ENCODE measurements at places on chromosomes 2 and 18.

DNA sequence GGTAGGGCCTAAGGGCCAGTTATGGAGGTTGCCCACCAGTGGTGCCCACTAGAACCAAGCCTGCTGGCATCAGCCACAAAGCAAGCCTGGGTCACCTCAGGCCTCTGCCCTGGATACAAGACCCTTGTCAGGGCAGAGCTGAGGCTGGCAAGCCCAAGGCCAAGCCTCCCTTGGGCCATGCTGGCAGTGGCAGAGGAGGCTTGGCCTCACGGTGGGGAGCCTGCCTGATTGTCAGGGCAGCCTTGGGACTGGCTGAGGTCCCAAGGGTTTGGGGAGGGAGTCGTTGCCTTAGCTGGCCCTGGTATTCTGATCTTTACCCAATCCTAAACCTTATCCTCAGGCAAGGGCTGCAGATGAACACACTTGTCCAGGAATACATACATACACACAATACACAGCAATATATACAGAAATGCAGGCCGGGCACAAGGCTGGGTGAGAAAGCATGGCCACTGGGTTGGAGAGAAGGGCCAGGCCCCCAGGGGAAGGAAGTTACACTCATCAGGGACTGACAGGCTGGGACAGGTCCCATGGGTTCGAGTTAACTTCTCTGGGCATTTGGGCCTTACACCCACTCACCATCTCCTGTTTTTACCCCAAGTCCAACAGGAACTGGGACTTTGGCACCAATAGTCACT is 21.0 kb downstream of the CCT7 start:
- no peak for DNase-seq

- no peak for DNase-seq
These were observed 78.5 kb upstream of the BCL2L11 start for GRCh38 chr2:111042261-111042660.

DNA sequence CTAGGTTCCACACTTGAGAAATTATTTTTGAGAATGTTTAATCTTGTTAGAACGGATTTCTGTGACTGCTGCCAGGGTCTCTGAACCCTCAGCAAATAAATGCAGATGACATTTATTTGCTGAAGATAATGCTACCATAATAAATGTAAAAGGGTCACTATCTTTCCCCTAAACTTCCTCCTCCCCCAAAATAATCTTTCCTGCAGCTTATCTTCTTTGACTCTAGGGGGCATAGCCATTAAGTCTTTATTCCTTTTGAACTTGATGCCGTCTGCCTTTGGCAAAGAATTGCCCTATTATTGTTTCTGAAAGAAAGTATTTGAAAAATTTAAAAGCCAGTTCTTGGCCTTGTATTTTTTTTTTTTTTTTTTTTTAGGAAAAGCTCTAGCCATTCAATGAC is 63.6 kb upstream of the ACSL3 start:
- peak; percentile 27 for DNase-seq

- no peak for DNase-seq
These were observed 53.6 kb downstream of the FAM228A start for GRCh38 chr2:24228470-24228869.

DNA sequence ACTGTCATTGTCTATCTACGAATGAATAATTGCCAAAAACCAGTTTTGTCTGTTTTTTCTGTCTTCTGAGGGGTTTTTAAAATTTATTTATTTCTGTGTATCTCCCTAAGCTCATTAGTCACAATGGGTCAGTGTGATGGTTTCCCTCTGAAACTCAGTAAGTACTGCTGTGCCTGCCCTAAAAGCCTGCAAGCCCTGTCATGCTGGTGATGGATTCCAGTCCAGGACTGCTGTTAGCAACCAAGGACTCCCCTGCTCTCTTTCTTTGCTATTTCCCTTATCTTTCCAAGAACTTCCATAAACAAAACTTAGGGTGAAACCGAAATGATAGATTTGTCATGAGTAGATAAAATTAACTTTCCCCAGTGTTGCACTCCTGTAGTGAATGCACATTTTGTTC is 11.8 kb upstream of the DSG2 start:
- no peak for DNase-seq

DNA sequence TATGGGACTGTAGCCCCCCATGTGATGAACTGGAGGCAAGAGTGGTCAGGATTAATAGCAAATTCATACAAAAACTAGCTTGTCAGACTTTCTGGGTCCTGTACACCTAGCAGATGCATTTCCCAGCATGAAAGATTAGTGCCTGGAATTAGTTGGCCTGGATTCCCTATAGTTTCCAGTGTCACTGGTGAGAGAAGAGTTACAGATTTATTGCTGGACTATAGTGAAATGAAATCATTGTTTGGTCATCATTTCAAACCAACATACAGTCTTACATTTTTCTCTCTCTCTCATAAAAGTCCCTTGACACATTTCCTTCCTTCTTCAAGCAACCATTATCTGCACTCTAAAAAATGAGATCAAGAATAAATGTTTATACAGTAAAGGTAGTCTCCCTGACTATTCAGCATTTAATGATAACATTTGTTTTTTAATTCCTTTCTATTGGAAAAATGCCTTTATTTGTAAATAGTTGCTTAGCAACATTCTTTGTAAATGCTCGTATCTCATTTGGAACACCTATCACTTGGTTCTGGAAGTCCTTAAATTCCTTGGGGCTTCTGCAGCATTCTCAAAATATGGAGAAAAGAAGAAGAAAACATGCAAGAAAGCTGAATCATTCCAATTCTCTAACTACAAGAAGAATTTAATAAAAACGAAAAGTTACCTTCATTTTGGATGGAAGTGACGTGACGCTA is 144.4 kb downstream of the MREG start:
- DNase-seq, result peak; percentile 43

DNA sequence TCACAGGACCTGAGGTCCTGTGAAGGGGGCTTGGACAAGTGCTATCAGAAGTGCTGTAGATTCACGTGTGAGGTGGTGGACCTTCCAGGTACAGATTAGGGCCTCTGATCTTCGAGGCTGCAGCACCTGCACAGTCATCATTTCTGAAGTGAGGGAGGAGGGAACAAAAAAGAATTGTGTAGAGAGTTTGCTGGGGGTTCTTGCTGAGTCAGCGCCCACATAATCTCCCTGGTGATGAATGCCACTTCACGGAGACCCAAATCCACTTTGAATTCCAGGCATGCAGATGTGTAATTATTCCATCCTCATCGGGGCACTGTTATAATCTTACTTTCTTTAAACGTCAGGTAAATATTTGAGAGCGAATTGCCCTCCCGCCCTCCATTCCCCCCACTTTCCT is 128.5 kb upstream of the CAPN13 start:
- no peak for DNase-seq

DNA sequence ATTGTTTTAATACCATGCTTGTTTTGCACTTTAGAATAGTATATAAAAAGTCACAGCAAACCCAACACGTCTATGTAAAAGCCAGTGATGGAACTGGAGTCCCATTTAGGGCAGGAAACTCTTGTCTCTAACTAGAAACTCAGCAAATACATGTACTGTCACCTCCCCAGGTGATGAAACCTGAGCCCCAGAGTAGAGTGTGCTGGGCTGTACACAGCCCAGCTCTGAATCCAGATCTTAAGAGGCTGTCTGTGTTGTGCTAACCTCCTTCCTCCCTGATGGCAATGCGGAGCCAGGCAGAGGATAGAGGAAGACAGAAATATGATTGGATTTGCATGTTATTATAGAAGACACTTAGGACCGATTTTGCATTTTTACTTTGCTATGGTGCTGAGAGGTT is 317.5 kb upstream of the TRIB2 start:
- no peak for DNase-seq

DNA sequence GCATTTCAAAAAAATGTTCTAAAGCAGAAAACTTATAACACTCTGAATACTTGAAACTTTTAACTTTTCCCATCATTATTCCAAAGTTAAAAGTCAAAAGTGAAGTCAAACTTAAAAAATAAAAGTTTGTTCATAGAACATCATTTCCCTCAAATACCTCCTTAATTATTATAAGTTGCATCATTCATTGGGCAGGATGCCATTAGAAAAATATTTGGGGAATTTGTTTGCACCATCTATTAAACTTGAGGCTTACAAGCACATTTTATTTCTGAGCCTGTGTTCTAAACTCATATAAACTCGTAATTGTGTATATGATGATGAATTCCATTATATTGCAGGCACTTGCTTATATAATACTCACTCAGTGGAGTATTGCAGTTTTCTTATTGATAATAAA is 588.0 kb upstream of the NRXN1 start:
- peak; percentile 60 for DNase-seq

DNA sequence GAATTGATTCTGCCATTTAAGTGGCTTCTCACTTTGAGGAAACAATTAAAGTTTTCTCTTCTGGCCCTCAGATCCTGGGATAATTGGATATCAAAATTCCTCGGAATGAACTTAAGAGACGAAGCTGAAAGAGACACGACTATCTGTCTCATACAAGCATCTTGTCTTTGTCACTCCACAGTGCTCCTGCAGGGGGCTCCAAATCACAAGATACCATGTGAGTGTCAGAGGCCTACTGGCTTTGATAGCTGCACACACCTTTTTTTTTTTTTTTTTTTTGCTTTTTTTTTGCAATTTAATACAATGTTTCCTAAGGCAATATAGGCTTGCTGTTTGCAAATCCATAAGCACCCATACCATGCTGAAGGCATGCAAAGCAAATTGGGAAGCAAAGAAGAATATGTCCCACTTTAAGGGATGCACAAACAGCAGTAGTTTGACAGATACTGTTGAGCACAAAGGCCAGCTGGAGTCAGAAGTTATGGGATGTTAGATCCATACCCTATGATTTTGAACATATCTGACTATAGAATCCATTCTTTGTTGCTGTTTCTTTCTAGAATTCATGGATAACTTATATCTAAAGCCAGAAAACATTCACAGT is 109.0 kb upstream of the CBLN2 start:
- DNase-seq, result peak; percentile 3

DNA sequence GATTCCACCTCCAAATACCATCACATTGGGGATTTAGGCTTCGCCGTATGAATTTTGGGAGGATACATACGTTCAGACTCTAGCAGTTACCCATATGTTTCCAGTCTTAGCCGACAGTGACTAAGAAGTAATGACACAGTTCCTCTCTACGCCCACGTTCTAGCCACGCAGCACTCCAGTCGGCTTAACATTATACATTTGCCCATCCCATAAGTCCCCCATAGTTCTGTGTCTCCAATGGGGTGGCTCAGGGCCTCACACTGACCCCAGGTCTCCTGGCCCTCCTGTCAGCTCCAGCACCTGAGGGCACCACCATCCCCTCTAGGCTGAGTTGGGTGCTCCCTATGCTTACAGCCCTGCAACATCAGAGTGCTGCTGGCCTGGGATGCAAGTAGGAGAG is 18.4 kb upstream of the CNDP2 start:
- DNase-seq, result no peak

GRCh38 chr2:74418312-74418711 is 3.1 kb downstream of the C2orf81 start:
- no peak for DNase-seq

GRCh38 chr2:26018184-26019055 is 15.5 kb upstream of the RAB10 start:
- DNase-seq, result peak; percentile 67

GRCh38 chr18:35283923-35284794 is 5.9 kb downstream of the ZSCAN30 start:
- no peak for DNase-seq

DNA sequence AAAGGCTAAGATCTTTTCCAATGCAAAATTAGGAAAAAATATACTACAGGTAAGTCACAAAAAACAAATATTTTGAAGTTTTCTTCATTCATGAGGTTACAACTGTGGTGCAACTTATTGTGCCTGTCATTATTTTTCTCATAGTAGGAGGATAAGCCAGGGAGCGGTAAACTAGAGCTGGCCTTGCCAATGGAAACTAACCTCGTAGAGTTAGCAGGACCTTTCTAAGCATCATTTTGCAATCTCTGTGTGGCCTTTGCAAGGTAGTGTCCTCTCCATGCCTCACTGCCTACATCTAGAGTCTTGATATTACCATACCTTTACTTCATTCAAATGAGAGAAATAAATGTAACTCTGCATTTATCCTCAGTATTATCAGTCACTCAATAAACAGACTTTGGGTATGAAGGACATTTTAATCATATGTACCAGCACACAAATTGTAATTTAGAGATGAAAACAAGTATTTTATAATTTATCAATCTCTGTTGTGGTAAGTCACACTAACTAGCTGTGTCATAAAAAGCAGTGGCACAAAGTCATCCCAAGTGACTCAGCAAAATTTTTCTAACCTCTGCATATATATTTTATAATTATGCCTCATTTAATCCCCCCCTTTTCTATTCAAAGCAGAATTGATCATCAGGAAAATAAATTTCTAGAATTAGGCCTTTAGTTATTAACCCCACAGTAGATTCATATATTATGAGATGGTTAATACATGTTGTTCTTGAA is 47.0 kb downstream of the LANCL1 start:
- DNase-seq, result no peak

GRCh38 chr2:78260861-78261260 is 738.7 kb upstream of the LRRTM4 start:
- DNase-seq, result no peak

GRCh38 chr2:239313776-239314175 is 87.0 kb downstream of the HDAC4 start:
- DNase-seq, result no peak

DNA sequence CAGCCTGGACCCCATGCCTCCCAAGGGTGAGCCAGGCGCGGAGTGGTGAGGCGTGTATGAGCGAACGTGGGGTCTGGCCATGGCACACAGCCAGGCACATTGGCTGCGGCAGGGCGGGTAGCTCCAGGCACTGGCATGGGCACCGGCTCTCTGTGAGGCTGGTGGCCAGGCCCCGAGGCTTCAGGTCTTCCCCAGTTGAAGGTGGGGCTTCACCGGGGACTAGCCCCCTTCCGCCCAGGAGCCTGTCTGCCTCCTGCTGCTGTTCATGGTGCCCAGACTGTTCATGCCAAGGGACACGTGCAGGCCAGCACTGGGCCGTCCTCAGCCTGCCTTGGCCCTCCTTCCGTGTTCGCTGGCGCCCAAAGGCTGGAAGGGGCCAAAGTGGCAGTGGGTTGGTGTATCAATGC is 26.8 kb downstream of the DDX1 start:
- no peak for DNase-seq

- no peak for DNase-seq
These were observed 105.0 kb upstream of the ZFP36L2 start for GRCh38 chr2:43331422-43331821.
